HFFc6 (cell line): ENCODE measurements at places on chromosomes 13 and 19. TPM values are rescaled to one million over a fixed set of nuclear protein-coding genes. Genes with fewer than 3 reads are reported as not detected.

DNA sequence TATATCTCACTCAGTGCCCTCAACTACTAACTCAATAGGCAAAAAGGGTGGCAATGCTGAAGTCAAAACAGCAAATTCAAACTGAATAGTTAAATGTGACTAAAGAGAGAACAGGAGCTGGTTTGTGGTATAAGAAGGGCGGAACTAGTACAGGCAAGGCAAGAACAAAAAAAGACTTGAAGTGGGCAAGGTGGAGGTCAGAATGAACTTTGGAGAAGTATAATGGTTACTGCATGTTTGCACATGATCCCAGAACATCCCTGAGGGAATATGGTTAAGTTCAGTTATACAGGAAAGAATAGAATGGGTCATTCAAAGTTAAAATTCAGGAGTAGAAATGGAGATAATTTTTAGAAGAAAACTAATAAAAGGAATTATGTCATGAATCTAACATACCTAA lies 85.5 kb downstream of the DIAPH3 start:
- no peak overlapping the region for H3K4me3 ChIP-seq
- H3K4me1 ChIP-seq: peaks cover 32% of the 10 kb centered on the region
- no peak for DNase-seq
- peaks cover 34% of the 10 kb centered on the region for H3K36me3 ChIP-seq
- no peaks in the 10 kb centered on the region for H3K27me3 ChIP-seq
- no peak overlapping the region for H3K27ac ChIP-seq

DNA sequence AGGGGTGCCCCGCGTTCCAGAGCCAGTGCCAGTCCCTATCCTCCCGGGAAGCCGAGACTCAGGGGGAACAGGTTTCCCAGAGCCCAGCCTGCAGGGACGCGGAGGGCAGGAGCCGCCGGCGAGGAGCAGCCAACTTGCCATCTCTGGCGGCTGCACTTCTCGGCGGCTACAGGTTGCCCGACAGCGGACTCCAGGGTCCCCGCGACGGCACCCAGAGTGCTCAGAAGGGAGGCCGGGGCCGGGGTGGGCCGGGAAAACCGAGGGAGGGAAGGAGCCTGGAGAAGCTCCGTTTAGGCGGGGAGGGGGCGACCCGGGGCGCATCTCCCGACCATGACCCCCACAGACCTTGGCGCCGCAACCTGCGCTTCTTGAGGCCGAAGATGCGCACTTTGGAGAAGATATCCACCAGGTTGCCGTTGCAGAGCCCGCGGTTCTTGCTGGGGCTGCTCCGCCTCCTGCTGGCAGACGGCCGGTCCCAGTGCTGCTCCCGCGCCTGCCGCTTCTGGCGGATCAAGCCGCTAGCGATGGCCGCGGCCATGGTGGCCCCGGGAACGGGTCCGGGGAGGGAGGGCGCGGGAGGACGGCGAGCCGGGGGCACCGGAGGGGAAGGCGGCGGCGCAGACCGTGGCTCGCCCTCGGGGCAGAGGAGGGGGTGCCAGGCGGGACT lies 463.8 kb downstream of the ITGBL1 start:
- no peak overlapping the region for H3K27ac ChIP-seq
- no peaks in the 10 kb centered on the region for H3K4me1 ChIP-seq
- H3K4me3 ChIP-seq: no peak overlapping the region
- no peaks in the 10 kb centered on the region for H3K36me3 ChIP-seq

- H3K36me3 ChIP-seq: peaks cover 18% of the 10 kb centered on the region
- no peak for DNase-seq
- H3K4me3 ChIP-seq: no peak overlapping the region
- peak overlapping the region; percentile 52 for H3K27ac ChIP-seq
- H3K4me1 ChIP-seq: peaks cover 37% of the 10 kb centered on the region
Measured at GRCh38 chr19:17137417-17137816, 61.8 kb downstream of the MYO9B start.

The KPNA3 gene
- total RNA-seq: 61.8 to 74.4 TPM (median 72.1 TPM) in 3 replicates
